GM04503 (cell line): ENCODE measurements at places on chromosomes 2 and 18.

DNA sequence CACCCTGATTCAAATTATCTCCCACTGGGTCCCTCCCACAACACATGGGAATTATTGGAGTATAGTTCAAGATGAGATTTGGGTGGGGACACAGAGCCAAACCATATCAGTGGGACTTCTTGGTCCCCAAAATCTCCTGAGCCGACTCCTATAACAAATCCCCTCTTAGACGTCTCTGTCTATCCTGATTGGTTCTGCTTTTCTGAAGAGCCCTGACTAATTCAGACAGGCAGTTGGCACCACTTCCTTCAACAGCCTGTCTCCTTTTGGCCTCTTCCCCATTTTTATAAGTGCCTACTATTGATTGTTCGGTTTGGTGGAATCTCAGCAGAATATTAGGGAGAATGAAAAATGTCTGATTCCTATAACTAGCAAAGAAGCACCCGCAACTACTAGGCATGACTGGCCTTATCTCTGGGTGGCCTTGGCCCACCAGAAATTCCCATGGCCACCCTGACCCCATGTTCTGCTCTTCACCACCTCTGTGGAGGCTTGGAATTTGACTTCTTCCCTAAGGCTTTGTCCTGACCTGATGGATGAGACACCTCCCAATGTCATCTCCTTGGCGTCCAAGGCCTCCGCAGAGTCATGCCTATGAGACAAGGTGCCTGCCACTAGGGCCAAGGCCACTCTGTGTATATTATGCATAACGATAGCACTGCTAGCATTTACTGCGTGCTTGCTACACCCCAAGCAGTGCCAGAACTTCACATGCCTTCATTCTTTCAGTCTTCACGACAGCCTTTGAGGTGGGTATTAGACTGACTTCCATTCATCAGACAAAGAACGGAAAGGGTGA is 218.9 kb upstream of the COPS8 start:
- DNase-seq = no peak

DNA sequence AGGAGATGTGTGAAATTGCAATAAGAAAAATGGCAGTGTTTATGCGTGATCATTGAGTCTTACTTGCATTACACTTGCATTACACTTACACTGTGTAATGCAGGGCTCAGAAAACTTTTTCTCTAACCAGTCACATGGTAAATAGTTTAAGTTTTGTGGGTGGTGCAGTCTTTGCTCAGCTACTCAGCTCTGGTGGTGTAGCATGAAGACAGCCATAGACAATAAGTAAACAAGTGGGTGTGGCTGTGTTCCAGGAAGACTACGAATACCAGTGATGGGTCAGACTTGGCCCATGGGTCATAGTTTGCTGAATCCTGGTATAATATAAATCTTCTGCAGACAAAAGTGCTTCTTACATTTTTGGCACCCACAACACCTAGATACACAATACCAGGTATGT is 115.6 kb upstream of the CYP1B1 start:
- DNase-seq = no peak

DNA sequence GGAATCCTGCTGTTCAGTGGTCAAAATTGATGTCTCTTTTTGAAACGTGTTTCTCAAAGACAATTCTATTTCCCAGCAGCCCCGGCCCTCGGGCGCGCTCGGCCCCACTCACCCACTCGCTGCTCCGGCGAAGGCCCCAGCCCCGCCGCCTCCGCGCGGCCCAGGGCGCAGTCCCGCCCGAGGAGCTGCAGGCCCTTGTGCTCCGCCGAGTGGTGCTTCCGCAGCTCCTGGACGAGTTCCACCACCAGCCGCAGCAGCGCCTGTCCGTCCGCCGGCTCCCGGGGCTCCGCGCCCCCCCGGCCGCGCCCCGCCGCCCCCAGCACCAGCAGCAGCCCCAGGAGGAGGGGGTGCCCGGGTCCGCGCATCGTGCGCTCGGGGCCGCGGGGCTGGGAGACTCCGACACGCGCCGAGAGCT is 413 bp downstream of the ALKAL2 start:
- no peak for DNase-seq

- no peak for DNase-seq
Observed at GRCh38 chr18:79640064-79640672, 39.4 kb upstream of the CTDP1 start.

- DNase-seq = peak; percentile 80
Observed at GRCh38 chr2:208363485-208363884, 43.1 kb upstream of the PTH2R start.

DNA sequence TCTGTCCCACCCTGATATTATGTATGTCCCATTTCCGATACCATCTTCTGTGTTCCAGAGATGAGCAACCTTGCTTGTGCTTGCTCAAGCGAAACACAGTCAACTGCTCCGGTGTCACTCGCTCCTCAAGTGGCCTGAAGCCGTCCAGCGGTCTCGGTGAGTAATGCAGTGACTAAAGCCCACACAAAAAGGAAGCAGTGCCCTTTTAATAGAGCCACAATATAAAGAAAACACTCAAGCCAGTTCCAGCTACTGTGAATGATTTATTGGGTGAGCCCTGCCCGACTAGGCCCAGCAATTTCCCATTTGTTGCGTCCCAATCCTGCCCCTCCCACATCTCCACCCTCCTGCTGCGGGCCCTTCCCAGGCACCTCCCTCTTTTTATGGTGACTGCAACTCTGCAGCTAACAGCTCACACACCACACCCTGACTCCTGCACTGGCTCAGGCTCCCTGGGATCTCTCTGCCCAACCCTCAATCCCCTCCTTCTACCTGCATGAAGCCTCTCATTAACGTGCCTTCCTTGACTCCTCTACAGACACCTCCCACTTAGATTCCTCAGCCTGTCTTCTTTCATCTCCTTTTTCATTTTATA is 44.2 kb upstream of the DSC1 start:
- DNase-seq = no peak

DNA sequence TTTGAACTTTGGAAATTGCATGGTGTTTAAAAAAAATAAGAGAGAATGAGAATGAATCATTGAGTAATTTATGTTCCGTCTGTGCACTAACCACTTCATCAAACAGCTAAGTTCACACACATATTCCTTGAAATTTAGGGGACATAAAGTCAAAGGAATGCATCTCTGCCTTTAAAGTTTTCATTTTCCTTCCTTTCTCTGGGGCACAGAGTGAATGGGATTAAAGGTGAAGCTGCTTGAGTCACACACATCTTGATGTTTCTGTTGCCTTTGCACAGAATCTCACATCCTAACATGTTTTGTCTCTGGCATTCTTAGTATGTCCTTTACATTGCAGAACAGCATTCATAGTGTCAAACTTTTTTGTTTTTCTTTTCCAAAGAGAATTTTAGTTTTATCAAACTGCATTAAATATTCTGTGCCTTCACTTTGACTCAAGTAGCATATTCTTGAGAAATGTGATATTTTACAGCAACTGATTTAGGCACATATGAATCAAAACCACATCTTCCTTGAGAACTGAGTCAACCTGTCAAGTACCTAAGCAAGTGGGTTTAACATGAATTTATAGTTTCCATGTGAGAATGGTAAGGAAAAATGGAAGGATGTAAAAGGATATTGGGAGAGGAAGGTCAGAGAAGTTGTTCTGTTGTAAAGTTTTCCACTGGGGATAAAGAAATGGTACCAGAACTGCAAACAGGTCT is 169.1 kb upstream of the THUMPD2 start:
- DNase-seq = peak; percentile 71

DNA sequence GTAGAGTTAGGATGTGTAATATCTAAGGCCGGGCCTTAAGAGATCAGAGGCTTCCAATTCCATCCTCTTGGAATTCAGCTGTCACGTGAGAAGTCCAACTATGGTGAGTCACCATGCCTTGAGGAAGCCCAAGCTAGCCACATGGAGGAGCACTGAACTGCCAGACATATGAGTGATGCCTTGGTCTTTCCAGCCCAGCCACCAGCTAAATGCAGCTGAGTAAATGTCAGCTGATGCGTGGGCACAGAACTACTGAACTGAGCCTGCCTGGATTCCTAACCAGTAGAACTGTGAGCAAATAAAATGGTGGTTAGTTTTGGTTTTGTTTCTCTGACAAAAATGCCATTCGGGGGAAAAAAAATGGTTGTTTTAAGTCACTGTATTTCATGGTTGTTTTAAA is 153.7 kb upstream of the SERTAD2 start:
- DNase-seq = peak; percentile 98

- DNase-seq = no peak
Observed at GRCh38 chr2:41621563-41621962, 426.3 kb upstream of the PKDCC start.

DNA sequence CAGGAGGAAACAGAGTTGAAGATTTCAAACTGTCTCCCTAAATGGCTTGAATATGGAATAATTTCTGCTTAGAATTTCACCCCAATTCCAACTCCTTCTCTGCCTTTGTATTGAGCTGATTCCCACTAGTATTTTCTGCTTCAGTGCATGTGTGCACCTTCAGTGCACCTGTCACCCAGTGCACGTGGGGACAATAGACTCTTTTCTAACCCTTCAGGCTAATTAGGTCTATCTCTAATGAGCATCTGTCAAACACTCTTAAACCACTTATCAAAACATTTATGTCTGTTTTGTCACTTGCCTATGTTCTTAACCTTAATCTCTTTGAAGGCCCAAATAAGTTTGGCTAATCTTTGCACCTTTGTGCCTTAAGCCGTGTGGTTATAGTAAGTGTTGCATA is 232.0 kb upstream of the NETO1 start:
- no peak for DNase-seq

DNA sequence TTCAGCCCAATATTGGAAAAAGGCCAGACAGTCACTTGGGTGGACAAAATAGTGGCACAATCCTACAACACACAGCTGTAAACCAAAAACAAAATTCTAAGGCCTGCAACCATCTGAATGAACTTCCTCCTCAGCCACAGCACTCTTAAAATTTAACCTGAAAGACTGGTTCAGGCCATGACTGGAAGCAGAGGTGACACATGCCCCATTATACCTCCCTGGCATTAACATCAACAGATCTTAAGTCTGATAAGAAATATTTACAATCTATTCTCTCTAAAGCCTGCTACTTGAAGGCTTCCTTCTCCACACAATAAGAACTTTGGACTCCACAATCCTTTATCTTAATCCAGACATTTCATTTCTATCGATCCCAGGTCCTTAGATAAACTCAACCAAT is 192.4 kb upstream of the LRP1B start:
- no peak for DNase-seq

DNA sequence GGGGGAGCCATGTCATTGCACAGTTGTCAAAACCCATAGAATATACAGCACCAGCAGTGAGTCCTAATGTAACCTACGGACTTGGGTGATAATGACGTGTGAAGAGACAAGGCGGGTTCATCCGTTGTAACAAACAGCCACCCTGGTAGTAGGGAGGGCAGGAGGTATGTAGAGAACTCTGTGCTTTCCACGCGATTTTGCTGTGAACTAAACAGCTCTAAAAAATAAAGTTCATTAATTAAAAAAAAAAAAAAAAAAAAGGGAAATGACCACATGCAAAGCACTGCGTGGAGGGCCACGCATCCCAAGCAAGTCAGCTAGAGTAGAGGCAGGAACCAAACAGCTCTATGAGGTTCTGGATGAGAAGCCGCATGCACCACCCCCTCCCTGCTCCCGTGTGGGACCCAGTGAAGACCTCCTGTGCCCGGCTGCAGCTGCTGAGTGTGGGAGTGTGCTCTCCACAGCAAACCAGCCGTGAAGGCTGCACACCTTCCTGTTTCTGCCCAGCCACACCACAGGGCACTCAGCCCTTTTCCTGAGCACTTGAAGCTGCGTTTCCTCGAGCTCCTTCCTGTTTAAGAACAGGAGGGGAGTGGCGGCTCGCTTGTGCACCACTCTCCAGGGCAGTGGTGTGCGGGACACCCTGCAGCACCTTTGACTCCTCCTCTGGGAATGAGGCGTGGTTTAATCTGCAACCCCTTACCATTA is 65.6 kb downstream of the ODC1 start:
- DNase-seq = no peak

DNA sequence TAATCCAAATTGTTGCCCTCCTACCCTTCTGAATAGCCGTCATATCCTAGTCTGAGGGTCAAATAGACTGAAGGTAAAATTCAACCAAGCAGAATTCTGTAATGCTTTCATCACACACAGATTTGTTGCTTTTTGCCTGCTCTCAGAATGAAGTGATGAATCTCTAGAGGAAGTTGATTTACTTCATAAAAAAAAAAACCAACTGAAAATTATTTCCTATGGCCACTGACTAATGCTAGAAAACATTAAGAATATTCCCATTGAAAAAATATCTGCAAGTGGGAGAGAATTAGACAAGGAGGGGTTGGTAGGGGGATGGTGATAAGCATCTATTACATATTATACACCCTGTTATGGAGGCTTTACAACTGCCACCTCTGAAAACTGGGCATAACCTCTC is 2.3 kb upstream of the IL1RL2 start:
- DNase-seq = no peak

DNA sequence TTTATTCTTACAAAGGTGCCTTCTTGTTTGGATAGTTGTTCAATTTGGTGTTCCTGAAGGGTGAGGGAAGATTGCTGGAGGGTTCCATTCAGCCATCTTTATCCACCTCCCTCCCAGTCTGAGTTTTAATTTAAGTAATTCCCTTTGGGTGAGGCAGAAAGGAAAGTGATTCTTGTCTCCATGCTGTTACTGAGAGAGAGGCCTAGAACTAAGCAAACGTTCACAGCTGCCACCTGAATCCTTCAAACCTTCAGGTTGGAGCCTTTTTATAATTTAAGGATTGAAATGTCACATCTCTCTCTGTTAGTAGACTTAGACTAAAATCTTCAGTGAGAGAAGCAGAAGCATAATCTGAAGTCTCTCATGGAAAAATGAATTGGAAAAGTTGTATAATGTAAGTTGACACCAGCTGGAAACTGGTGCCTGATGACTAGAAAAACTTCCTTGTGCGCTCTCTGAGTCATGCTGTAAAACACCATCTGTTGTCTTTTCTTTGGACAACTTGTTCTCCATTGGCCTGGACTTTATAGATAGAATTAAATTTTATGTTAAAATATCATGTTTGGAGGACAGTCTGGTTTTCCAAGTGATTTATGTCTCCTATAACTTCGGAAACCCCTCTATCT is 14.6 kb downstream of the STRADB start:
- DNase-seq = peak; percentile 56

DNA sequence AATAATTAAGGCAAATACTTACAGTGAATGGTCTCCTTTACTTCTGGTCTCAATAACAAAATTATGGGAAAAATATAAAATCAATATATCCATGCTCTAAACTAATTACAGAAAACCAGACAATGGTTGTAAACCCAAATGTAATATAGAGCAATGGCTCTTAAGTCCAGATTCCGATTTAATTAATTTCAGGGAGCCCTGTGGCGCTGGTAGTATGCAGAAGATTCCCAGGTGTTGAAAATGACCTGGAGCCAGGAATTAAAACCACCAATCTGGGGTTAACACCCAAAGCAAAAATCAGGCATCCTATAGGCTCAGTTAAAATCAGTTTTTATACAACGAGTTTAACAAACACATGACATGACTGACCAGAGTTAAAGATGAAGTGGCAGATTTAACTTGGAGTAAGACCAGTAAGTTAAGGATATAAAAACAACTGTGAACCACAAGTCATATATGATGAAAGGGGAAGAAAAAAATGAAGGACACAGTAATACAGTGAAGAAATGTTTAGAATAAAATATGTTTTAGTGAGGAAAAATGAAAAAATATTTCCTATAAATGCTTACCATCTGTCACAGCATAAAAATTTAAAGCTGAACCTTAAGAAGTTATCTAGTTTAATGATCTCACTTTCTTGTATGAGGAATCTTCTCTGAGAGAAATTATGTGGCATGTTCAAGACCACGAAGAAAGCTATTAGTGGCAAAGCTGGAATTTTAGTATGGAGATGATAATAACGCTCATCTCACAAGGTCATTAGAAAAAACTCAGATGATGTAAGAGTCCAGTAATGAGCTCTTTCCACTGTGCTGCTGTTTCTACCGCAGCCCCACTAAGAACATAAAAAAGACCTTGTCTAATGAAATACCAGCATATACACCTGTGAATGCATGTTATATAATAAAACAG is 45.8 kb upstream of the FLACC1 start:
- DNase-seq = no peak
